ENCODE measurements at places on chromosomes 2 and 18. TPM values are rescaled to one million over a fixed set of nuclear protein-coding genes. Genes with fewer than 3 reads are reported as not detected.
A peak's percentile ranks its signal among the peaks of the same experiment; 100 is the strongest.

Gene FSIP2
- 5.2 TPM for polyA plus RNA-seq

- DNase-seq, result no peak
Observed at GRCh38 chr2:24317491-24317920, 42.8 kb downstream of the ITSN2 start.

Gene SH2D6
- 0.29 TPM for polyA plus RNA-seq

Gene GALNT5
- polyA plus RNA-seq, result 0.50 TPM

DNA sequence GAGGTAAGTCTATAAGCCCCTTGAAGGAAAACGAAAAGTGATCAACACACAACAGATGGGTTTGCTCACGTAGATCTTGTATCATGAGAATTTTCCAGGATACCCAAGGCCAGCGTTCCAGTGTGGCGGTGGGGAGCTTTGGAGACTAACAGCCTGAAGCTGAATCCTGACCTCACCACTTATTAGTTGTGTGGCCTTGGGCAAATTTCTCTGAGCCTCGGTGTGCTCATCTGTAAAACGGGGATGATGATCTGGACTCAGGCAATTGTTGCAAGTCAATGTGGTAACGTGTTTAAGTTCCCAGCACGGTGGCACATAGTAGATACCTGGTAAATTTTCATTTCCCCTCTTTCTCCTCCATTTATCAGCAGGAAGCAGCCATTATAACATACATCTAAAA, 68.3 kb downstream of the VWA3B start:
- DNase-seq, result no peak

GRCh38 chr2:98205889-98206288, 118.9 kb downstream of the VWA3B start:
- no peak for DNase-seq

DNA sequence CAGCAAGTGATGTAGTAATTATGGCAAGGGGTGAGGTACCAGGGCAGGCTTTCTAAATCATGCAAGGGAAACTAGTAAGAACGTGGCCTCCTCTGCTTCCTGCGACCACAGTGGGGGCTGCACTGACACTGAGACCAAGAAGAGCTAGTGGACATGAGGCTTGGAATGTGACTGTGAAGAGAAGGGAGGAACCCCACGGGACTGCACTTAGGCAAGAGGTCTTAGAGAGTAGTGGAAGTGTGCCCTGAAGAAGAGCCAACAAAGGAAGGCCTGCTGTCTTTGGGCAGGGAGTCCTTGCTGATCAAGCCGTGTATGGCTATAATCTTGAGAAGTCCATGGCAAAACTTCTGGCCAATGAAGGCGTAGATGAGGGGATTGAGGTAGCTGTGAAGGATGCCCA, 8.9 kb upstream of the RUFY4 start:
- DNase-seq, result no peak

- DNase-seq, result peak; percentile 78
Observed at GRCh38 chr2:173964565-173965371, 405 bp downstream of the SP3 start.

GRCh38 chr2:73225513-73226360, 7.3 kb downstream of the PRADC1 start:
- no peak for DNase-seq

DNA sequence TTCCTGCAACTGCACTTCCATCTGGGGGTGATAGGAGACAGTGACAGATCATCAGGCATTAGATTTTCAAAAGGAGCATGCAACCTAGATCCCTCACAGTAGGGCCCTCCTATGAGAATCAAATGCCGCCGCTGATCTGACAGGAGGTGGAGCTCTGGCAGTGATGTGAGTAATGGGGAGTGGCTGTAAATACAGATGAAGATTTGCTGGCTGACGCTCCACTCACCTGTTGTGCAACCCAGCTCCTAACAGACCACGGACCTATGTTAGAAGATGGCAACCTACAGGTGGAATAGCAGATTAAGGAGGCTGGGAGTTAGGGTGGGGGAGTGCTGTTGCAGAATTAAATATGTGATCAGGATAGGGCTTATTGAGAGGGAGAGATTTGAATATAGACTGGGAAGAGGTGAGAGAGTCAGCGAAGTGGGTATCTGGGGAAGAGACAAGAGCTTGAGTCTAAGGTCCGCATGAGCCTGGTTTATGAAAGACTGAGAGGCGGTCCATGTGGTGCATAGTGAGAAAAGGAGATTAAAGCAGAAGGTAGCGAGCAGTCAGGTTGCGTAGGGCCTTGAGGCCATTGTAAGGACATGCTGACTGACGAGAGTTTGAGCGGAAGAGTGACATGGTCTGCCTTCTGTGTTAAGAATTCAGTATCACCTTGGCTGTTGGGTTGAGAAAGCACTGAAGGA, 31.3 kb upstream of the TOGARAM2 start:
- DNase-seq, result no peak

- DNase-seq, result no peak
Observed at GRCh38 chr2:28155086-28155485, 237.6 kb upstream of the FOSL2 start.

Gene ARL5A
- polyA plus RNA-seq, result 37.5 TPM

GRCh38 chr2:134333646-134334189, 79.8 kb downstream of the MGAT5 start:
- no peak for DNase-seq

DNA sequence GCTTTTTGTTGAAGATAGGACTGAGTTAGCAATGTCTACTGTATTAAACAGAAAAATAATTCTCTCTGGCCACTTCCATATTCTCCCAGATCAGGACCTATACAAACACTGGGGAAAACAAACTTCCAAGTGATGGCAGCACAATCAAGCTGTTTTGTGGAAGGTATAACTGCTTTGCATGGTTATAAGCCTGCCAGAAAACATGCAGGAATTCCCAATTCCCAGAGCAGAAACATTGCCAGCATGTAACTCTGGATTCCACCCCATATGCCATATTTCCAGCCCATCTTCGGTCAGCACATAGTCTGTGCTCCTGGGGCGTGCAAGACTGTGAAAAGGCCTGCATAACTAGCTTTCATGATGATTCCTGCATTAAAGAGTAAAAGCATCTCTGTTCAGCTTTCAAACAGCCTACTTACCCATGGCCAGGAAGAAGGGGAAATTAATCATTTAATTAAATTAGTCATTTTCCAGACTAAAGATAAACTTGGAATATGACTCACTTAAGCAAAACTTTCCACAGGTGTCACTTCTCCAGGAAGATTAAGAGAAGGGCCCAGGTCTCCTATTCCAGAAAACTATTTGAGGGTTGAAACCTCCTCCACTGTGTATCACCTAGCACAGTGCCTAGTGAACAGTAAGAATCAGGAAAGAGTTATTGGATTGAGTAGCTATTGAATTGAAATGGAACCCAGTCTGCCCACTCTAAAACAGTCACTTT, 280.5 kb downstream of the NRXN1 start:
- DNase-seq, result no peak

DNA sequence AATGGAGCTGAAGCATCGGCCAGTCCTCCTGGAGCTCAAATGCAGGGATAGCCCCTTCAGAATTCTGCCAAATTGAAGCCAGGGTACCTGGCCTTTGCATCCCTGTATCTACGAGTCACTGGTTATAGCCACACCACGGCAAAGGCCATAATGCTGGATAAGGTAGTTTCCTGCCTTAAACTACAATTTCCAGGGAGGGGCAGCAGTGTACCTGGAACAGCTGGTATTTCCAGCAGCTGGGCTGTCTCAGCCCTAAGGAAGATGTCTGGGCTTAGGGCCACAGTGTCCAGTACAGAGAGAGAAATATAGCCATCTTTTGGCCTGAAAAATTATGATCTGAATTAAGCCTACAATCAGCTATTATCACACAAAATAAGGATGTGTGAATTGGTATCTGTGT, 180.3 kb downstream of the GCA start:
- no peak for DNase-seq

Gene SLC5A7
- 0.80 TPM for polyA plus RNA-seq

- DNase-seq, result no peak
Observed at GRCh38 chr2:214601852-214602633, 191.2 kb downstream of the VWC2L start.

DNA sequence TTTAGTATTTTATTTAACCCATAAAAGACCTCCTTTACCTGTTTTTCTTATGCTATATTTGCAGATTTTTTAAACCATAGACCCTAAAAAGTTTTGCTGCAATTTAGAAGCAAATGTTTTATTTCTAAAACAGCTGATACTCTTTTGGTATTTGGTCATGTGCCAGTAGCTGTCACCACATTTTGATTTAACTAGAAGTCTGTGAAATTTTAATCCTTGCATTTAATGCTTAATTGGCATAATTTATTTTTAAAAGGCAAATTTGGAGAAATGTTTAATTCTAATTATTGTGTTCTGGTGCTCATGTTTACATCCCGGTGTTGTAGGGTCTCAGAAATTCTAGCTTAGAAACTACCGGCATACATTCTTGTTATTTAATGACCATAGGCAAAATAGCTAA, 111.8 kb downstream of the TTC27 start:
- DNase-seq, result no peak

Gene NYAP2
- polyA plus RNA-seq, result 0.03 TPM

DNA sequence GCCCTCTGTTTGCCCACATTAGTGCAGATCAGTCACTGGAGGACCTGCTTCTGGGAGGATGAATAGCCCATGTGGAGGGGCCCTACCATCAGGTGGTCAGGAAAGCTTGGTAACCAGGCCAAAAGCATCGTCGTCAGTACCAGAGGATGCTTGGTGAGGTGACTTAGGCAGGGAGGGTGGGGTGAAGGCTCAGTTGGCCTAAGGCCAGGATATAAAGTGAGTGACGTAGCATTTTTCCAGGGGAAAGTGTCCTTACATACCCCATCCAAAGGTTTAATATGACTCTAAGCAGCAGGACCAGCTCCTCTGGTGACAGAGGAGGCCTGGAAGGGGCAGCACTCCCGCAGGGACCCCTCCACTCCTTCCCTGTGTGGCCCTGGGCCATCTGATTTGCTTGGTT, 27.7 kb upstream of the DNMT3A start:
- DNase-seq, result no peak

- DNase-seq, result no peak
Observed at GRCh38 chr2:111143843-111144198, 23.1 kb downstream of the BCL2L11 start.

DNA sequence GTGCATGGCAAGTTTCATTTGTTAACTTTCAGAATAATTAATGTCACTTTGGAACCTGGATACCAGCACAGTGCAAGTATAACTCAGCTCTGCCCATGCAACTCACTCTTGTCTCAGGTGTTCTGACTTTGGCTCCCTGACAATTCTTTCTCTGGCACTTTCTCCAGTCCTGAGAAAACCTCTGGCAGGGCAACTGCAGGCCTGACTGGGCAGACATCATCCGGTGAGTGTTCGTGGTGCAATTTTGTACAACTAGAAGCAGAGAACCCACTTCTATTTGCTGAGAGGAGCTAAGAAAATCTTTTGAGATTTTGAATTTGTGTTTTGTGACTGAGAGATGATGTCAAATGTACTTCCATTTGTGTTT, 143.0 kb downstream of the AQP4 start:
- DNase-seq, result no peak

- no peak for DNase-seq
Observed at GRCh38 chr2:60333264-60333663, 220.2 kb downstream of the BCL11A start.

- peak; percentile 73 for DNase-seq
Observed at GRCh38 chr18:37393945-37394609, 171.5 kb downstream of the CELF4 start.

Gene EFR3B
- 5.9 TPM for polyA plus RNA-seq

GRCh38 chr2:49459314-49459993, 305.1 kb upstream of the FSHR start:
- DNase-seq, result no peak

Gene YIPF4
- 55.1 TPM for polyA plus RNA-seq

- no peak for DNase-seq
Observed at GRCh38 chr2:200242570-200242969, 63.9 kb upstream of the SPATS2L start.

DNA sequence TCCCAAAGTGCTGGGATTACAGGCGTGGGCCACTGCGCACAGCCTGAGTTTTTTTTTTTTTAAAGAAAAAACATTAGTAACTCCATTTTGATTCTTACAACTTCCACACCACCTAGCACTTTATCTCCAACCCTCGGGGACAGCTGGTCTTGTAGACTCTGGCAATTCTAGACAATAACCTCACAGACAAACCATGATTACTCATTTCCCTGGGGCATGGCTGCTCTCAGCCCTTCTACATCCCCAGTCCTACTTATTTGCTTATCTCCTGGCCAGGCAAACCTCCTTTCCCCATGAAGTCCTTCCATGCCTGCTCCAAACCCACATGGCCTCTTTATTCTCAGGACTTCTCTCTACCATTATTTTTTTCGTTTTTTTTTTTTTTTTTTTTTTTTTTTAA, 91.1 kb downstream of the ACTR3 start:
- no peak for DNase-seq

GRCh38 chr2:101410746-101411145, 23.4 kb upstream of the CREG2 start:
- DNase-seq, result no peak

GRCh38 chr2:234469251-234469845, 27.5 kb downstream of the ARL4C start:
- no peak for DNase-seq

Gene GLB1L
- polyA plus RNA-seq, result 24.4 TPM

DNA sequence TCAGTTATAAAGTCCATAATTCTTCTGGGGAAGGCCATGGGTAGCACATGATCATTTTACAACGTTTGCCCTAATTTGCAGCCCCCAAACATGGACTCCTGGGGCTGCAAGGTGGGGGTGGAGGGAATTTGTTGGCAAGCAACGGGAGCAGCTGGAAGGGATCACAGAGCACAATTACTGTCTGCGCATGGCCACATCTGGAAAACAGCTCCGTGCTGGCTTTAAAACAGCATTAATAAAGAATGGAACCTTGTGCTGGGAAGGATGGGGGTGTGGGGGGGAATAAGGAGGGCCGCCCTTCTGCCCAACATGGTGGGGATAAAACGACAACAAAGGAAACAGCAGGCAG, 60.9 kb upstream of the SLC14A2 start:
- no peak for DNase-seq

Gene AMER3
- 0.03 TPM for polyA plus RNA-seq

Gene ABCG8
- polyA plus RNA-seq, result 0.84 TPM

Gene RND3
- polyA plus RNA-seq, result 55.7 TPM

DNA sequence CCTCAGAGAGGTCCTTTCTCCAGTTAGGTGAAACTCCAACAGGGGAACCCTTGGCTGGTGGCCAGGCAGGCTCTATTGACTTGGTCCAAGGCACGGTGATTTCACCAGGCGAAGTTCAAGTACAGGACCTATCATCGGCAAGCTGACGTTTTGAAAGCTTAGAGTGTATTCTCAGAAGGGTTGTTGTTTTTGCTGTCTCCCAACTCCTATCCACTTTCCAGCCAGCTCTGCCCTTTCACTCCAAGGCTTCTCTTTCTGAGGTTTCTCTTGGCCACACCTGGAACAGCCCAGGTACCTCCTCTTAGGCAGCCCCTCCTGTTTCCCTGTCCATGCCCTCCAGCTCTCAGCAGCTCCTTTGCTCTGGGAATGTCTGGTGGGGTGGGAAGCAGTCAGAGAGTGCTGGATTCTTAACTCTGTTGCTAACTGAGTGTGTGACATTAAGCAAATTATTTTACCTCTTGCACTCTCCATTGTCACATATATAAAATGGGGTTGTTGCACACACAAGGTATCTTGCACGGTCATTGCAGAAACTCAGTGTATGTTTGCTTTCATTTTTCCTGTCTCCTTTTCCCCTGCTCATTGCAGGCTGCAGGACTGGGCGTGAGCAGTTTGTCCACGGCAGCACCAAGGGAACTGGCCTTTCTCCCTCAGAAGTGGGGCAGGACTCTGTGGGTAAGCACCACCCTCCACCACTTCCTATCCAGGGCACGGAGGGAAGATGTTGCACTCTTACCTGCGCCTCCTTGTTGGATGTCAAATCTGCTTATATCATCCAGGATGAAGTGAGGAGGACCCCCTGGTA, 30.2 kb downstream of the CAPN13 start:
- no peak for DNase-seq
